ENCODE measurements at places on chromosomes 1 and 21. TPM values are rescaled to one million over a fixed set of nuclear protein-coding genes. Genes with fewer than 3 reads are reported as not detected.

EFNA3 gene
- 3.8 TPM for total RNA-seq

RPE65 gene
- total RNA-seq = not detected

ST6GALNAC5 gene
- not detected for total RNA-seq

SRSF10 gene
- 223 TPM for total RNA-seq

RGS16 gene
- 0.63 TPM for total RNA-seq

CD160 gene
- 2.4 TPM for total RNA-seq

DNA sequence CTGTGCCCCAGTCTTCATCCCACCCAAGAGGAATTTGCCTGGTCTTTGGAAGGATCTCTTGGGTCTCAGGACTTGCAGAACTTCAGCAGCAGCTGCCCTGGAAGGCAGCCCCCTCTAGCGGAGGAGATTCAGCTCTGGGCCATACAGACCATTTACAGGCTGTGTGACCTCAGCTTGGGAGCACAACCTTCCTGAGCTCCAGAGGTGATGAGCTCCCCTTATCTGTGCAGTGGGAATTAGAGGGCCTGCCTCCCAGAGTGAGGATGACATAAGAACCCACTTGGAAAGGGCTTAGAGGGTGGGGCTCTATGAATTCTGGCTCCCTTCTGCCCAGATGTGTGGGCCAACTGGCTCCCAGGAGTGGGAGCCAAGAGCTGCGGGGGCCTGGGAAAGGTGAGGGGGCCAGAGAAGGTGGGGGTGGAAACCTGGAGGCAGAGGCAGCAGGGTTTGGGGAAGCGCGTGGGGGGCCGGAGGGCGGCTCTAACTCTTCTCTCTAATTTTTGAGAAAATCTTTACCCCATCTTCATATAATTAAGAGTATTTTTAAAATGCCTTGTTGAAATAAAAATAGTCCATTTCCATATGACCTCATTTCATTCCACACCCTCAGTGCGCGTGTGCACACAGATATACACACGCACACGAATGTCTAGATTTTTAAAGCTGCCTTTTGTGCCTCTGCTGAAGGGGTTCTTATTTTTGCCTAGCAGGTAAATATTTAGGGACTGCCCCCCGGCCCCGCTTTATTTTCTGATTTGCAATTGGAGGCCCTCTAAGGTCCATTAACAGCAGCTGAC lies 21.5 kb downstream of the EPHB2 start:
- no peak for DNase-seq

DNA sequence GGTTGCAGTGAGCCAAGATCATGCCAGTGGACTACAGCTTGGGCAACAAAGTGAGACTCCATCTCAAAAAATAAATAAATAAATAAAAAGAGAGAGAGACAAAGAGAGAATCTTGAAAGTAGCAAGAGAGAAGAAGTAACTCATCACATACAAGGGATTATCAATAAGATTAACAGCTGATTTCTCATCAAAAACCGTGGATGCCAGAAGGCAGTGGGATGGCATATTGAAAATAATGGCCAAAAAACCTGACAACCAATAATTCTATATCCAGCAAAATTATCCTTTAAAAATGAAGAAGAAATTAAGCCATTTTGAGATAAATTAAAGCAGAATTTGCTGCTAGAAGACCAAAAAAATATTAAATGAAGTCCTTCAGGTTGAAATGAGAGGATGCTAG lies 35.7 kb downstream of the KLHDC7A start:
- DNase-seq = no peak

DNA sequence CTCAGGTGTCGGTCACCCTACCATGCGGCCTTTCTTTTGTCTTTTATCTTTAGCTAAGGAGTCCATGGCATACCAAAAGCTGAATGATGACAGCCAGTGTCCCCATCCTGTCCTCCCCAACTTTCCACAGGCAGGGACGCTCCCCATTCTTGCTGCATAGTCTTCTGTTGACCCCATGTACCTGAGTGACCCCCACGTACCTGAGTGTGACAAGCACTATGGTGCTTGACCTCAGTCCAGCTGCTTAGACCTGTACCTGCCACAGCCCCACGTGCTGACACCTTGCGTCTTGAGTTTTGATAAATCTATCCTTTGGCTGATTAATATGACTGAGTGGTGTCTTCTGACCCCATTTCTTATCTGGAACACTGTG lies 26.9 kb downstream of the SKI start:
- no peak for DNase-seq

DNA sequence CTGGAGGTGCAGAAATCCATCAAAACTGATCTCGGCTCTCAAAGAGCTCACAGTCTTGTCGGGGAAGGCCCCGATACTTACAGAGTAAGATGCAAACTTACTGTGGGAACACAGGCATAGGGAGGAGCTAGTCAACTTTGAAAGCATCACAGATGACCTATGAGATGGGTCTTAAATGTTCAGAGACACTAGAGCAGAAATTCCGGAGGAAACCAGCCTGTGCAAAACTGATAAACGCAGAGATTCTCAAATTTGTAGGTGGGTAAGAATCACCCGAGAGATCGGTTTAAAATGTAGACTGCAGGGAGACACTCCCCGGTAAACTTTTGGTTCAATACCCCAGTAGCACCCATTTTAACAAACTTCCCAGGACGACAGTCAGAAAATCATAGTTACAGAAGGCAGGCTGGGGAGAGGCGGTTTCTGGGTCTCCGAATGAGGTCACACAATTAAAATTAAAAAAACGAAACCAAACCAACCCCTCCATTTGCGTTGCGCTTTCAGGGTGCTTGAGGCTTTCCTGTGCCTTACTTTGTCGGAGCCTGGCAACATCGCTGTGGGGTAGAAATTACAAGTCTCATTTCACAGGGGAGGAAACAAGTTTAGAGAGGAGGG lies 755 bp upstream of the THRAP3 start:
- DNase-seq = peak; percentile 61

GRCh38 chr1:206135248-206135647 lies 18.1 kb upstream of the AVPR1B start:
- DNase-seq = no peak

- DNase-seq = no peak
Observed at GRCh38 chr21:38261851-38262250, 5.1 kb downstream of the KCNJ15 start.

- DNase-seq = peak; percentile 81
Observed at GRCh38 chr1:150464422-150464826, 22.8 kb upstream of the TARS2 start.

- no peak for DNase-seq
Observed at GRCh38 chr1:200194477-200194876, 167.0 kb downstream of the NR5A2 start.

DNA sequence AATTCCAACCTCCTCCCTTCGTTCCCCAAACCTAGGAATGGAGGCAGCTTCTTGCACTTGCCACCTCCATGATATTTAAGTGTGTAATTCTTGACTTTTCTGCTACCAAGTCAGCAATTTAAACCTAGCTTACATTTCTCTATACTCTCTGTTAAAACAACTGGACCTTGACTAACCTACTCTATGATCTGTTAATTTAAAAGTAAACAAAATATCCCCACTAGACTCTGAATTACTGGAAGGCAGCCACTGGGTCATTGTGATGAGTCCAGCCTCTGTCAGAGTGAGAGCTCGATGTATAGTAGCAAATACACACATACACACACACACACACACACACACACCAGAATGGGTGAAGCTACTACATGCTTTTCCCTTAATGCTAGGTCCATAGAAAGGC lies 40.0 kb upstream of the DHCR24 start:
- no peak for DNase-seq

GRCh38 chr1:32748348-32748747 lies 45.8 kb upstream of the SYNC start:
- DNase-seq = no peak

DNA sequence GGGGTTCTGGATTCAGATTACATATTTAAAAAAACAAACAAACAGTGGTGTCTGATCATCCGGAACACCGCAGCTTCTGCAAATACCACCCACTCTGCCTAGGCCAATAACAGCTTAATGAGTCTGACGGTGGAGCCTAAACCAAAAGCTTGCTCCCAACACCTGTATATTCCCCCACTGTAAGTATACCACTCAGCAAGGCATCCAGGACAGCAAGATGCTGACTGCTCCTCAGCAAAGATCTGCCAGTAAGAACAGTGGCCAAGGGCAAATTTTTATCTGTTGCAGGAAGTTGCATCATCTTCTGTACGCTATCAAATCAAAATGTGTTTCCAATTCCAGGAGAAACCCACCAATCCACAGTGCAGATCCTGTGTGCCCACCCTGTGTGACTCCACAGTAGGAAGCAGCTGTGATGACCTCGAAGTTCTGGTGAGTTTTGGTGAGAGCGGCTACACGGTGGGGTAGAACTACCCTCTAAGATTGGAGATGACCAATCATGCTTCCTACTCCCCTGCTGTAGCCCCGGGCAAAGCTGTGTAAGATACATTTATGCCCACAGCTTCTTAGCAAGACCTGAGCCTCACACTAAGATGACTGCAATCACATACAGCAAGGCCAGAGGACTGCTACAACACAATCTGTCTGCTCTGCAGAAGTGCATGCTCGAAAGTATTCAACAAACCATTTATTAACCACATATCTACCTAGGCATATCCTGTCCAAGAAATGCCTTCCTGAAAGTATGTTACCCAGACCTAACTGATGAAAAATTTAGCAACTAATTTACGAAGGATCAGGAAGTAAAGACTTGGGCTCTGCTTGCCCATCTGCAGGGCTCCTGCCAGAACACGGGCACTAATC lies 30.5 kb downstream of the SIPA1L2 start:
- no peak for DNase-seq

DNA sequence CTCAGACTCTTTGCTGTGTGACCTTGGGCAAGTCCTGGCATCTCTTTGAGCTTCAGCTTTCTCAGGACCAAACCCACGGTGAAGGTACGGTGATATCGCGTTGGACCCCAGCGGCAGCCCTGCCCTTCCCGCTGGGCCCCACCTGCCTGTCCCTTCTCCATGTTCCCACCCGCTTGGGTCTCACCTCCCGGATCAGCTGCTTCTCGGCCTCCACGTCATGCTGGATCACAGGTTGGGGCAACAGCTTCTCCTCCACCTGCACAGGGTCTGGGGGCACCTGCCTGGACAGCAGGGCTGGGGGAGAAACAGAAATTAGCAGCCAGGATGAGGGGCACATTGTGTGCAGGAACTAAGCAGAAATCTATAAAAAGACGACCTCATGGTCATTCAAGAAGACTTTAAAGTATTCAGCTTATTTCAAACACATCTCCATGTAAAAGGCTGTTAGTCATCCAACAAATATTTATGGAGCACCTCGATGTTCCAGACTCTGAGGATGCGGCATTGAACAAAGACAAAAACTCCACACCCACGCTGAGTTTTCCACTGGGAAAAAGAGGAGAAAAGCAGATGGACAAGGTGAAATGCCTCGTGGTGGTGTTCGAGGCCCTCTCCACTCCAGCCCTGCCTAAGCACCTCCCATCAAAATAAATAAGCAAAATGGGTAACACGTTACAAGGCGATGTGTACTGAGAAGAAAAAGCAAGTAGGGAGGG lies 19.5 kb downstream of the KIF17 start:
- no peak for DNase-seq

GRCh38 chr1:187689129-187689528 lies 860.4 kb downstream of the PLA2G4A start:
- no peak for DNase-seq

DNA sequence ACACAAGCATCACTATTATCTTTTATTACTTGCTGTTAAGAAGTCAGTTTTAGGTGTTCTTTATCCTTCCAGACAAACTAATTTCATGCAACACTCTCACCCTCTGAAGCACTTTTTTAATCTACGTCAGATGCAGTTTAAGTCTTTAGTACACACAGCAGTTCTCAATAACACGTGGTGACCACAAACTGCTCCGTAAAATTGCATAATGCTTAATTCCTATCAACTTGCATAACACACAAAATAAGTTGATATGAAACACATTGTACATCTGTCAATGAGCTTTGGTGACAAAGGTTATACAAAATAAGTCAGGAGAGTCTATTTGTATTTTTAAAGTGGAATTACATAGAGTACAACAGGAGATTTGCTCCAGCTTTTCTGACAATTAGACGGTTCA lies 140.9 kb upstream of the ETS2 start:
- no peak for DNase-seq

DNA sequence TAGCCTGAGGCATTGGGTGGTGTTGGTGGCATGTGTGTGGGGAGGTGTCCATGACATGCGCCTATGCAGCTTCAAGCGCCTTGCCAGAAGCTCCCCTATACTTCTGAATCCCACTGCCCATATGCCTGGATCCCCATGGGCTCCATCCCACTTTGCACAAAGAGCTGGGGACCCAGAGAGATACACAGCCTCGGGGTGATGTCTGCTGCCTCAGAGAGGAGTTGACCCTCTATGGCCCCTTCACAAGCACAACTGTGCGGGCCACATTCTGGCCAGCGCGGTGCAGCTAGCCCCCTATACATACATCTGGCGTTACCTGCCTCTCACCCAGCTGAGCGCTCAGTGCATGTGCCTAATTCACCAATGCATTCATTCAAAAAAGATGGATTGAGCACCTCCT lies 9.6 kb upstream of the PTPRF start:
- no peak for DNase-seq

GRCh38 chr1:27001570-27002360 lies 8.3 kb downstream of the TRNP1 start:
- no peak for DNase-seq

GRCh38 chr1:208581209-208581608 lies 337.0 kb upstream of the PLXNA2 start:
- no peak for DNase-seq

GRCh38 chr1:6308449-6308848 lies 47.6 kb upstream of the GPR153 start:
- DNase-seq = no peak

All from activated CD8-positive, alpha-beta T cell treated with anti-CD3 and anti-CD28 coated beads, Interleukin-2, amount 10 ng/mL, durations not matched to agents 7 days and 5 days (primary cell).